ENCODE measurements at places on chromosomes 6 and 20. TPM values are rescaled to one million over a fixed set of nuclear protein-coding genes. Genes with fewer than 3 reads are reported as not detected.

SLC22A7 gene
- 0.23 TPM for polyA plus RNA-seq

TRERF1 gene
- polyA plus RNA-seq = 20.9 TPM

SRMS gene
- polyA plus RNA-seq = 0.12 TPM

WFDC11 gene
- not detected for polyA plus RNA-seq

OLIG3 gene
- polyA plus RNA-seq = not detected

DNA sequence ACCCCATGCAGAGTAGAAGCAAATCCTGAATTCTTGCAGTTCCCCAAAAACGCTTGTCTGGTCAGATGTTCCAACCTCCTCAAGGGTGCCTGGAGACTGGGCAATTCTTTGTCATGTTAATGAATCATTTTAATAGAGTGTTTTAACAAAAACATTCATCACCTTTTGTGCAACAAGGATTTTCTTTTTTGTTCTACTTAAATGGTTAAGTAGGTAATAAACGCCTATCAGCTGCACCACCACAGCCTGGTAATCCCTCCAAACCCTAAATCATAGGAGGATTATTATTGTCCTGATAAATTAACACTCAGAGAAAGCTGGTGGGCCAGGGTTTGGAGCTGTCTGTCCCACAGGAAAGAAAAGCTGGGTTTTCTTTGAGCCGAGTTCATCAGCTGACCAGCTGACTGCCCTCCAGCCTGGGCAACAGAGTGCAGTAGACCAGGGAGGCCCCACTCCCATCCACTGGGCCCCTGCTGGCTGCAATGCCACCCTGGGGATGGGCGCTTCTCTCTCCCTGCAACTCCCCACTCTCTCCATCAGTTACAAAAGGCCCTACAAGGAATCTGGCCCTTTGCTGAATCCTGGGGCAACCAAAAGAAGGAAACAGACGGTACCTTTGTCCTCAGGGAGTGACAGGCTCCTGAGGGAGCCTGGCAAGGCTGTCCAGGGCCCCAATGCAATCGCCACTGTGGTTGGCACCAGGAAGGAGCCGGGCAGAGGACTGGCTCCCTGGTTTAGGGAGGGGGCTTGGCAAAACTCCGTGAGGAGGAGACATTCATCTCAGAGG is 23.1 kb upstream of the BMP7 start:
- no peak for DNase-seq

DNA sequence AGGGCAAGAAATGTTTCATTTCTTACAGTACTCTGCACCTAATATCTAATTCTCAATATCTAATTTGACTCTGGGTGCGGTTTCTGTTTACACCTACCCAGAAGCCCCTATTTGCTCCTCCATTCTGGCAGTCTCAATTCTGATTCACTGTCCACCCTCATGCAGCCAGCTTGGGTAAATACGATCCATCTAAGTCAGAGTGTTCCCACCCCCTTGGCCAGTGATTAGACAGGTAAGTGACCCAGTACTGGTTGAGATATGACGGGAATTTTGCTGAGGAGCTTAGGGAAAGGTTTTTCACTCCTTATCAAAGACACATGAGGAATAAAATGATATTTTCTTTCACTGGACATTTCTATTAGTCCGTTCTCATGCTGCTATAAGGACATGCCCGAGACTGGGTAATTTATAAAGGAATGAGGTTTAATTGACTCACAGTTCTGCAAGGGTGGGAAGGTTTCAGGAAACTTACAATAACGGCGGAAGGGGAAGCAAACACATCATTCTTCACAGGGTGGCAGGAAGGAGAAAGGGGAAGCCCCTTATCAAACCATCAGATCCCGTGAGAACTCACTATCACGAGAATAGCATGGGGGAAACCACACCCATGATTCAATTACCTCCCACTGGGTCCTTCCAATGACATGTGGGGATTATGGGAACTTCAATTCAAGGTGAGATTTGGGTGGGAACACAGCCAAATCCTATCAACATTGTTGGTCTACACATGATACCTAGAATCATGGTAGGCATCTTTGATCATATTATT is 29.4 kb downstream of the GLO1 start:
- DNase-seq = no peak

- DNase-seq = no peak
Measured at GRCh38 chr20:17958373-17959256, 10.0 kb downstream of the SNX5 start.

GRCh38 chr6:91580635-91581034 is 993.8 kb upstream of the MAP3K7 start:
- DNase-seq = no peak

DNA sequence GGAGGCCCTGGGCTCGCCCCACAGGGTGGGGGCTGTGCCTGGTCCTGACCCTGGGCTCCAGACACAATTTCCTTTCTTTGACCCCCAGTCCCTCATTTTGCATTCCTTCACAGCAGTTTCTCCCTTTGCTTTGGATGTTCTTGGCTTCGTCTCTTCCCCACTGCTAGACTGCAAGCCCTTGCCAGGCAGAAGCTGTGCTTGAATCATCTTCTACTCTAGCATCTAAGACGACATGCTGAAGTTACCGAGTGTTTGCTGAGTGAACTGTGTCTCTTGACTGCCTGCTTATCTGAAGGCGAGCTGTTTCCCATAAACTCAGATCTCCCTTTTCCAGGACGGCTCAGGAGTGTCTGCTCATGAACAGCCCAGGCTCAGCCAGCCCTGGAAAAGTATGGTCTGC is 14.3 kb upstream of the SYNDIG1 start:
- no peak for DNase-seq

DNA sequence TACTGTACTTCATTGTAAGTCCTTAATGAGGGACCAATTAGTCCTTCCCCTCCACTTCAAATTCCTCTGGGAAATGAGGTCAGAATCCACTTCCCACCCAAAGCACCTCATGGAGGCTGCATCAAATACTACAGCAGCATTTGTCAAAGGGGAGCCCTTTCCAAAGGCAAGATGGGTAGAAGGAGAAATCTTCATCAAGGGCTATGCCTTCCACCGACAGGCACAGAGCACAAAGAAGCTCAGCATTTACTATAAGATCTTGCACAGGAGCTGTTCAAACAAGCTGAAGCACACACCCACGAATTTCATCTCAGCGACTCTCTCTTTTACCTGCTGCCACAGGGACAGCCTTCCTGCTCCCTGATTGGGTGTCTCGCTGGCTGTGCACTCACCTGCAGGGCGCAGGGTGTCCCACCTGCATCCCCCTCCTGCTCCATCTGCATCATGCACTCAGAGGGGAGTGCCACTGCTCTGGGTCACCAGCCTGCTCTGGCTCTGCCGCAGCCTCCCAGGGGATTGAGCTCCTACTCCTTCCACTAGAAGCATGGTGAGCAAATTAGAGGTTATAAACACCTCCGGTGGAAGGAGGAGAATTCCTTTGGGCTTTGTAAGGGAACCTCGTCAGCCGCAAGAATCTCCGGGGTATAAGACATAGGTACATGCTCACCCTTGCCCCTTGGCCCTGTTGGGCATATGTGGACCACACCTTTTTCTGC is 164.5 kb downstream of the ATXN1 start:
- DNase-seq = no peak

DNA sequence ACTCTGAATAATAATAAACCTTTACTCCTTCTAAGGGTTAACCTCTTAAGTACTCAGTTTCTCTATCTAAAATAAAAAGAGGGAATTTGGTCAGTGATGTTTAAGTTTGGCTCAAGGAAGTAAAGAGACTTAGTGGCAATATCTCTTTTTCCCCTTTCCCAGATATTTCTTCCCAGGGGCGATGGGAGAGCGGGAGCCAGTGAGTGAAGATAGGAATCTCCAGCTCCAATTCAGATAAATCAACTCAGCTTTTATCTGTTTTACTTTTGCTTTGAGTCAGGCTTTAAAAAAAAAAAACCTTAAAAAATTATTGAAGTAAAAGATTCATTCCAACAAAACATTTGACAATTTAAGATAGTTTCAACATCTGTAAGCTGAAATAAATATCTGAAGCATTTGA is 45.4 kb upstream of the SNRPB2 start:
- DNase-seq = no peak

GRCh38 chr6:101847690-101848089 is 454.2 kb downstream of the GRIK2 start:
- DNase-seq = no peak

- no peak for DNase-seq
Measured at GRCh38 chr6:85747666-85748065, 105.0 kb upstream of the SYNCRIP start.

DNA sequence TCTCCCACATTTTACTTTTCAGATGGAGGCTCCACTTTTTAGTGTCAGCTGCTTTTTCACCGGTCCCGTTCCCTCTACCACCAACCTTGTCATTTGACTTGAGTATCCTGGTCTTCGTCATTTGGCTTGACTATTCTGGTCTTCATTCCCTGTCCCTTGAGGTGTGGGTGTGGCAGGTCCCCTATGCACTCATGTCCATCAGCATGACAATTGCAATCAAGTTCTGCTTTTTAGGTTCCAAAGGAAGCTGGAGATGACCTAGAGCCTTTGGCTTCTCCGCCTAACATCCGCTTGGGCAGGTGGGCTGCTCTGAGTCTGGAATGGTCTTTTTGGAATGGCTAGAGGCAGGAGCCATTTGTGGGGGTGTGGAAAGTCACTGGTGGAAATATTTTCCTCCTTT is 99.8 kb upstream of the MLN start:
- DNase-seq = no peak

DNA sequence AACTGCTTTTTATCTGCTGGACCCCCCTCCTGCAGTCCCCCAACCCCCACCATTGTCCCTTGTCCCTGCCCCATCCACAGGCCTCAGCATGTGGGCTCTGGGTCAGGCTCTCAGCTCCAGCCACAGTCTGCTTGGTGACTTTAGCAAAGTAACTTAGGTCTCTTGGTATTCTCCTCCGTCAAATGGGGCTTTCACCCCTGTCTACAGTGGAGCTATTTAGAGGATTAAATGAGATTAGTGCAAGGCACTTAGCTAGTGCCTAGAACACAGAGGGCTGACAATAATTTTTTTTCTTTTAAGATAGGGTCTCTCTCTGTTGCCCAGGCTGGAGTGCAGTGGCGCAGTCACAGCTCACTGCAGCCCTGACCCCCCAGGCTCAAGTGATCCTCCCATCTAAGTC is 71.9 kb downstream of the TCP11 start:
- no peak for DNase-seq

DNA sequence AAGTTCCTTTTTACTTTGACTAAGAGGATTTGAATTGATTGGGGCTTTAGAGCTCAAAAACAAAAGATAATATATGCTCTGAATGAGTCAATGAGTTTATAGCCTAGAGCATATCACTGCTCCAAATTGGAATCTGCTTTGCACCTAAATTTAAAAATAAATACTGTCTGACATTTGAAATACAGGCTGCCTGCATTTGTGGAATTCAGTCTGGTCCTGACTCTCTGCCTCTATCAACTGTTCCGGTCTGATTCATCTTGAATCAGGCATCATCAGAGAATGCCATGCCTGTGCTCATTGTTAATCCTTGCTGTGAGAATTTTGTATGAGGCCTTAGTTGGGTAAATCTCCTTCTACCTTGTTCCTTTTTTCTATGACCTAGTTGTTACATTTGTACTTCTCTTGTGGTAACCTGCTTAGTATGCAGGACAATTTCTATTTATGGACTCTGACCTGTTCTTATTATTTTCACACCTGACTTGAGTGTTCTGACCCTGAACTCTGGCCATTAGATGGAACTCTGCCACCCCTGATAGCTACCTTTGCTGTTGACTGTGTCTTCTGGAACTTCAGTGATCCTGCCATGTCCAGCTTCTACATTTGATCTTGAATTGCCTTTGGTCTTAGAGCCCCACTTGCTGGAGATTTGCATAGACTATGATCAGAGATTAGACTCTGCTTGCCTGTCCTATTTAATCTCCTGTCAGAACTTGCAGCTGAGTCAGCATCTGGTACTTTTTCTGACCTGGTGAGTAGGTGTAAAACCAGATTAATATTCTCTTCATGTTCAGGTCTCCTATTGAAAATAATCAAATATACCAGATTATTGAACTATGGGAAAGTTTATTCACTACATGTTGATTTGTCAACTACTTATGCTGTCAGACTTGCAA is 442.7 kb upstream of the HS3ST5 start:
- DNase-seq = no peak

GRCh38 chr6:54357141-54357540 is 48.9 kb downstream of the TINAG start:
- DNase-seq = no peak

- no peak for DNase-seq
Measured at GRCh38 chr20:25402583-25402982, 4.9 kb upstream of the GINS1 start.

GRCh38 chr20:2421247-2421646 is 40.5 kb downstream of the TGM6 start:
- DNase-seq = no peak

DNA sequence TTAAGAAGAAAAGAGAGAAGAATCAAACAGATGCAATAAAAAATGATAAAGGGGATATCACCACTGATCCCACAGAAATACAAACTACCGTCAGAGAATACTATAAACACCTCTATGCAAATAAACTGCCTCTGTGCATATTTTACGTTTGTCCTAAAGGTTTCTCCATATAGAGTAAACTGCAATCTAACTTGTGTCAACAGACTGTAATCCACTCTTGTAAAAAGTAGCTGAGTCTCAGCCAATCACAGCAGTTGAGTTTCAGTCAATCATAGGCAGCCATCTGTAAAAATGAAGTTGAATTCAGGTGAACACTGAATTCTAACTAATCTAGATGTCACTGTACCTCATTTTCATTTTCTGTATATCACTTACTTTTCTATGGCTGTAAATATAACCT is 112.2 kb upstream of the SYNCRIP start:
- no peak for DNase-seq

- no peak for DNase-seq
Measured at GRCh38 chr6:12119085-12119588, 107.0 kb downstream of the HIVEP1 start.

DNA sequence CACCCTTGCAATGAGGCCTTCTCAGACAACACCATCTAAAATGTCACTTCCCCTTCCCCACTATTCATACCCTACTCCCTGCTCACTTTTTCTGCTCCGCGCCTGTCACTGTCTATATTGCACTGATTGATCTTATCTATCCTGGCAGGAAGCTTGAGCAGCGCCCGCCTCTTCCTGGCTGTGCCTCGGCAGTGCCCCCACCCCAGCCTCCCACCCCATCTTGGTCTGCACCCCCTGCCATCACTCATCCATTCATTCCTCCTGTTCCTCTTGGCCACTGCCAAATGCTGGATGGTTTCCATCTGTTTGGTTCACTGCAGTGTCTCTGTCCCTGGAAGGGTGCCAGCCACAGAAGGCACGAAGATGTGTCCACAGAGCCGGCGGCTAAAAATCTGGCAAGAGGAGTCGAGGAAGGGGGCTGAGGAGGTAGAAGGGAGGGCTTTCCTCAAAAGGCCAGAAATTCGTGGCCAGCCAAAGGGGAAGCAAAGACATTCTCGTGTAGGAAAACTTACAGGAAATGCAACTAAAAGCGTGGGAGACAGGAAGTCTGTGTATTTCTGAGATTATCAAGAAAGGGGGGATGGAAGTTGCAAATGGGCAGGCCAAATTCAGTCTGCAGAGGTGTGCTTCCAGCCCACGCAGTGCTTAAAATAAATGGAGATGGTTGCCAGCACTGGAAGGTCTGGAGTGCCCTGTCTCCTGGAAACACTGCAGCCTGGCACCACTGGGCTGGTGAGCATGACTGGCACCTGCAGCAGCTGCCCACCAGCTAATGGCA is 27.6 kb downstream of the SYNJ2 start:
- peak; percentile 81 for DNase-seq

- DNase-seq = no peak
Measured at GRCh38 chr6:162151021-162151665, 576.4 kb downstream of the PRKN start.

- DNase-seq = no peak
Measured at GRCh38 chr6:107585815-107586435, 96.0 kb downstream of the SOBP start.

Measured in right lung (tissue), 10 donors.